Pancreas (tissue), 10 donors: ENCODE measurements at places on chromosomes 16 and 17. TPM values are rescaled to one million over a fixed set of nuclear protein-coding genes. Genes with fewer than 3 reads are reported as not detected.

The KRTAP9-8 gene
- not detected for total RNA-seq

DNA sequence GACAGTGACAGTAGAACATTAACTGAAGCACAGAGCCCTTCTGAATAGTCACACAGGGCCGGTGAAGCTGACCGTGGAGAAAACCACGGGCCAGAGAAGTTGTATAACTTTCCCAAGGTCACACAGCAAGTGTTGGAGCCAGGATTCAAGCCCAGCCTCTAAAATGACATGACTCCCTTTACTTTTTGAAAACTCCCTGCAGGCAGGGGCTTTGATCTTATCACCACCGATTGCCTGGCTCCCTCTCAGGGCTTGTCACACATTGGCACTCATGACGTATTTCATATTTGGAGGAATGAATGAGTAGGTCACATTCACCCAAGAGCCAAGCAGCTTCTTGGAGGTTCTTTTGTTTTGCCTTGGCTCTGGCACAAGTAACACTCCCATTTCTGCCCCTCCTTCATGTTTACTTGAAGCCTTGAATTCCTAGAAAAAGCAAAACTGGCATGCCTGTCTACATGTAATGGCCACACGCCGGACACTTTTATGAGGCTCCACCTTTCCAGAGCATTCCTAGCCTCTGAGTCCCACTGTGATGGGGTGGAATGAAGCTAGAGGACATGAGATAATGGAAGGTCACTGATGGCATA, 13.3 kb upstream of the RBBP6 start:
- DNase-seq = peak; percentile 22

- no peak for DNase-seq
Measured at GRCh38 chr16:27759301-27759871, 209.4 kb downstream of the KATNIP start.

- DNase-seq = peak; percentile 23
Measured at GRCh38 chr16:67959536-67960329, 8.7 kb downstream of the SLC12A4 start.

The TMEM114 gene
- not detected for total RNA-seq

DNA sequence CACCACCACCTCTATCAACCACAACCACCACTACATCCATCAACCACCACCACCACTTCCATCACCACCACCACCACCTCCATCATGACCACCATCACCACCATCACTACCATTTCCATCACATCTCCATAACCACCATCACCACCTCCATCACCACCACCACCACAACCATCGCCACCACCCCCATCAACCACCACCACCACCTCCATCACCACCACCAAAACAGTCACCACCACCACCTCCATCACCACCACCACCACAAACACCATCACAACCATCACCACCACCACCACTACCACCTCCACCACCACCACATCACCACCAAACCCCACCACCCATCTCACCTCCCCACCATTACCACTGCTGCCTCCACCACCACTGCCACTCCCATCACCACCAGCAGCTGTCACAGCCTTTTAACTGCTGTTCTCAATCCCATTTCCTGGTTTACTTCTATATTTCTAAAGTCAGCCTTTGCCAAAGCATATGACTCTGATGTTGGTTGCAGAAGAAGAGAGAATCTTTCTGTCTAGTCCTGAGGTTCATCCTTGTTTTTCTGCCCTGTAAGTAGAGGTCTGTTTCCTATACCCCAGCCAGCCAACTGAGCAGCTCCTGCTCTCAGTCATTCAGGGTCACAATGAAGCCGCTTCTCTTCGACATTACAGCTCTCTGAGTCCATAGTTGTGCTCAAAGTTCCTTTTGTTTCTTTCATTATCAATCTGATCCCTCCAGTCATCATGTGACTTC, 14.0 kb downstream of the MARCHF10 start:
- DNase-seq = no peak

DNA sequence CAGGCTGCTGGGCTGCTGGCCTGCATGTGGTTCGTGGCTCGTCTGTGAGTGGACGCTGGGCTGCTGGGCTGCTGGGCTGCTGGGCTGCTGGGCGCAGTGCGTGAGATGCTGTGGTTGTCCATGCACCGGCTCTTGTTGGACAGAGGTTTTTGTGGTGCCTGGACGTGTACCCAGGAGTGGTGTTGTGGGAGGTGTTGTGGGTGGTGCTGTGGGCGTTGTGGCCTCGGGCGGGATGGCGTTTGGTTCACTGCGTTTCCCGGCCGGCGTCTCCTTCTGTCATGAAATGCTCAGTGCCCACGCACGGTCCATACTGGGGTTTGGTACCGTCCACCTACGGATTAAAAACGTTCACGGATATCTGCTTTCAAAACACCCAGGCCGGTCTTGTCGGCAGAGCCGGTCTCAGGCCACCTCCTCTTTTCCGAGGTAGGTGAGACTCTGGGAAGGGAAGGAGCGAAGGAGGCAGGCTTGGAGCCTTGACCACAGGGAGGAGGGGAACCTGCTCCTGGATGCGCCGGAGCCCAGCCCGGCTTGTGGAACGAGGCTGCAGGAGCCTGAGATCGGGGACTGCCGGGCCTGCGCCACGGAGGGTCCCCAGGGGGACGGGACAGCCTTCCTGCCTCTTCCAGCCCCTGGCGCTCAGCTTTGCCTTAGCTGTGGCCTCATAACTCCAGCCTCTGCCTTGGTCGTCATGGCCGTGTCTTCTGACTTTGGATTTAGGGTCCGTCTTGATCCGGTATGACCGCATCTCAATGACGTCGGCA, 29.8 kb upstream of the GNG13 start:
- DNase-seq = no peak

GRCh38 chr17:76783146-76783545, 45.2 kb downstream of the MFSD11 start:
- no peak for DNase-seq

The NAGS gene
- 0.98 TPM for total RNA-seq

DNA sequence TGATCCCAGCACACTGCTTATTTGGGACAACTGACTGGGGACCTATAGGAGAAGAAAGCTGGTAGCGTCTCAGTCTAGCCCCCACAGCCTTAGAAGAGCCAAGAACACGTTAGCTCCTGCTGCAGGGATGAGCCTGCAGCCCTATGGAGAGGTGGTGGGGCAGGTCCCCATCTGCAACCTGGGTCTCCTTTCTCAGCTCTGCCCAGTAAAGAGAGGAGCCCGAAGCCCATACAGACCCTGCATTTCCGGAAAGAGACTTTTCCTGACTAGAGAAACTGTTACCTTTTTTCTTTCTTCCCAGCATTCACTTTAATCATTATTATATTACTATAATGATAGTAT, 788 bp downstream of the METTL22 start:
- no peak for DNase-seq

- no peak for DNase-seq
Measured at GRCh38 chr17:82400206-82400605, 17.9 kb upstream of the HEXD start.

DNA sequence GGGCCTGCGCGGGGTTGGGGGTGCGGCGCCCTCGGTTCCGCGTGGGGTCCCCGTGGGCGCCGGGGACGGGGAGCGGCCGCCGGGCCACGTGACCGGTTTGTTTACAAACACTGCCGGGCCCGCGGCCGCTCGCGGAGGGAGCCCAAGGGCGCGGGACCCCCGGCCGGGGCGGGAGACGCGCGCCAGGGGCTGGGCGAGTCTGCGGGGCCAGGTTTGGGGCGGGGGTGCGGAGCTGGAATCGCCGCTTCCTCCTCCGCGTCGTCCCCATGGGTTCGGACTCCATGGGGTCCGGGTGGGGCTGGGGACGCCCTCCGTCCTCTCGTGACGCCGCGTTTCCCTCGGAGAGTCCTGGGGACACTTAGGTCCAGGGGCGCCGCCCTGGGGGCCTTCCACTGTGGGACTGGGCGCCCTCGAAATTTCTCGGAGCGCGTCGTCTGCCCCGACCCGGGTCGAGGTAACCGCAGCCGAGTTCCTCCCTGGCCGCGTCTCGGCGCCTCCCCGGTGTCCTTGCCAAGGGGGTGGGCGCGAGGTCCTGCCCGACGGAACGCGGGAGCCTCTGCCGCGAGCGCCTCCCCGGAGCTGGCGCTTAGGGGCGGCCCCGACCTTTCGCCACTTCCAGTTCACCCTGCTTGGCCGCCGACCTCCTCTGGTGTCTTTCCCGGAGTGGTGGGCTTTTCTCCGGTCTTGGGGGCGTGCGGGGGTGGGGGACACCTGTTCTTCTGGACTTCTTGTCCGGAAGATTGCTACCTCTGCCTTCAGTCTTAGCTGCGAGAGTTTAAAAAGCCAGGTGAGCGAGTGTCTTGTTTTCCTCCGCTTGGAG, 684 bp downstream of the YPEL2 start:
- peak; percentile 87 for DNase-seq

GRCh38 chr17:42345396-42346073, 42.7 kb downstream of the STAT3 start:
- DNase-seq = peak; percentile 57

DNA sequence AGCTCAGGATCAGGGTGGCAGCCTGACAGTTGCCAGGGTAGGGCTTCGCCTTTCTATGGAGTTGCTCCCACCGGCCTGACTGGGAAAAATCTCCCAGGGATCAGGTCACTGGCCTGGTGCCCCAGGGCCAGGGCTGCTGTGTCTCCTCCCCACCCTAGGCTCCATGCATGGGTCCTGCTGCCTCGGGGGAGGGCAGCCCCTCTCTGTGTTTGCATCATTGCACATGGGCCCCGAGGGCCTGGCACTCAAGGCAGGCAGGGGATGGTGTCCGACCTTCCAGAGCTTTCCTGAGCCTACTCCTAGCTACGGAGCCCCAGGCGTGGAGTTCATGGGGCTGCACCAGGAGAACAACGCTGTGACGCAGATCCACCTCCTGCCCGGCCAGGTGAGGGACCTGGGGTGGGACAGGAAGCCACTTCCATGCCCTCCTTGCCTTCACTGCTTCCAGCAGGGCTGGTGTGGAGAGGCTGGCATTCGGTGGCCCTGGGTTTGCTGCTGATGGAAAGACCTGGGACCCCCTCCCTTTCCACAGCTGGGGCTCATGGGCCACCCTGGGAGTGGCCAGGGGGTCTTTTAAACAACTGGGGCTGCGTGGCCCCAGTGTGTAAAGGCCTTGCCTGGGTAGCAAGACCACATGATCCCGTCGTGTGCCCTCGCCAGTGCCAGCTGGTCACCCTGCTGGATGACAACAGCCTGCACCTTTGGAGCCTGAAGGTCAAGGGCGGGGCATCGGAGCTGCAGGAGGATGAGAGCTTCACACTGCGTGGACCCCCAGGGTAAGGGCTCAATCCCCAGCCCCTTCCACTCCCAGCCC, 29.5 kb upstream of the MYO15B start:
- DNase-seq = no peak

DNA sequence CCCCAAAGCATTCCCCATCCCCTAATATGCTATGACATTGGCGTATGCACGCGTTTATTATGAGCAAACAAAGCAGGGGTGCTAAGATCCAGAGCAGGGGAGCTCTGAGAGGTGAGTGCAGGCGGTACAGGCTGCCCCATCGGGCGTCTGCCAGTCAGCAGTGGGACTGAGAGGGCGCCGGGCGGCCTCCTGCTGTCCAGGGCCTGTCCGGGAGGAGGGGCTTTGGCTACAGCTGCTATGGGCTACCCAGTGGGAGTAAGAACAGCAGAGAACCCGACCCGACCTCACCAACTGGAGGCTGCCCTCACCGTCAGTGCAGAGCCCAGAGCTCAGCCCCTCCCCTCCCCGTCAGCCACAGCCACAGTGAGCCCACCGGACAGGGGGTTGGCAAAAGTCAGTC, 18.5 kb upstream of the AATK start:
- no peak for DNase-seq

The KCNG4 gene
- not detected for total RNA-seq

DNA sequence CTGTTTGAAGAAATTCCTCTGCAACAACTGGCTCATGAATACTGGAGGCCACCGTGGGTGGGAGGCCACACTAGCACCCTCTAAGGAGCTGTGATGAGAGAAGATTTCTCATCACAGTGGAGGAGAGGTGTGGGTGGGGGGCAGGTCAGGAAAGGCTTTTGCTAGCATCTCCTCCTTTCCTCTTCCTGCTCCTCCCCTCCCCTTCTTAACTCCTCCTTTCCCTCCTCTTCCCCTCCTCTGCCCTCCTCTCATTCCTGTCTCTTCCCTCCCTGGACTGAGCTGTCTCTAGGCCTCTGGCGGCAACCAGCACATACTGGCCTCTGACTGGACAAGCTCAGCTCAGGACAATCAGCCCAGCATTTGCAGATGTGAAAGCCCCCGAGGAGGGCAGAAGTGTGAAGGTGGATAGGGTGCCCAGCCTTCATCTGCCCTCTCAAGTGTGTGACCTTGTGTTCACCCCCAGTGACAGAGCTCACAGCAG, 19.0 kb upstream of the LHX1 start:
- DNase-seq = no peak

DNA sequence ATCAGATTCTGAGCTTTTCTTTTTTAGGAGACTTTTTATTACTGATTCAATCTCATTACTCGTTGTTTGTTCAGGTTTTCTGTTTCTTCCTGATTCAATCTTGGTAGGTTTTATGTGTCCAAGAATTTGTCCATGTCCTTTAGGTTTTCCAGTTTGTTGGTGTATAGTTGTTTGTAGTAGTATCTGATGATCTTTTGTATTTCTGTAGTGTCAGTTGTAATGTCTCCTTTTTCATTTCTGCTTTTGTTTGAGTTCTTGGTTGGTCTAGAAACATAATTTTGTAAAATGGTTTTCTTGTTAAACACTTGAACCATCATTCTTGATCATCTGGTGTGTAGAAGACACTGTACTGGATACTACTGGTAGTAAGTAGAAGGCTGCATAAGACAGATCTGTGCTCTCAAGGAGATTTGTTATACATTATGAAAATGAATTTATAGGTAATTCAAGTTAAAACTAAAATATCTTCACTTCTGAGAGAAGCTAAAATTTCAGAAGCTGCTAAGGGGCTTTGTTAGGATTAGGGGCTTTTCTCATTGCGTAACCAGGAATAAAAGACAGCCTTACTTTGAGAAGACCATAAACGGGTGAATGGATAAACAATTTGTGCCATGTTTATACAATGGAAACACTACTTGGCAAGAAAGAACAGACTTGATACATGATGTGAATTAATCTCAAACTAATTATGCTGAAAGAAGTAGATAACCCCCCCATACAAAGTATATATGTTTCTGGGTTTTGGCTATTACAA, 44.0 kb downstream of the NSRP1 start:
- no peak for DNase-seq

DNA sequence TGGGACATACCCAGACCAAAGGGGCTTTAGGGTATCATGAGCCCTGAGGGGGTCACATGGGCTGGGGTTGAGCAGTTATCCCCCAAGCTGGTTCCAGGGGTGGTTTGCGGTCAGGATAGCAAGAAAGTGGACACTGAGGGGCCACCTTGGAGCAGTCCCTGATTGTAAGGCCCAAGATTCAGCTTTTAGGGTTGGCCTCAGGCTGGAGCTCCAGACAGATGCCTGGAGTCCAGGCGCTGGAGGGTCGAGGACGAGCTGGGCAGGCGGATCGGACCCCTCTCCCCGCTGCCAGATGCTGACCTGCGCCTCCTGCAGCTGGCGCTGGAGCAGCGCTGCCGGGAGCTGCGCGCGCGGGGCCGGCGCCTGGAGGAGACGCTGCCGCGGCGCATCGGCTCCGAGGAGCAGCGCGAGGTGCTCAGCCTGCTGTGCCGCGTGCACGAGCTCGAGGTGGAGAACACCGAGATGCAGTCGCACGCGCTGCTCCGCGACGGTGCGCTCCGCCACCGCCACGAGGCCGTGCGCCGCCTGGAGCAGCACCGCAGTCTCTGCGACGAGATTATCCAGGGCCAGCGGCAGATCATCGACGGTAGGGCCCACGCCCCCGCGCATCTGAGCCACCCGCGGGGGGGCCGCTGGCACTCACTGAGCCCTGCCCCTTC, 10.0 kb downstream of the BTBD17 start:
- no peak for DNase-seq

The KRTAP4-3 gene
- not detected for total RNA-seq
